ENCODE measurements at places on chromosomes 11 and 22.

GRCh38 chr22:36308880-36309279 is 55.9 kb downstream of the APOL1 start:
- DNase-seq, result no peak

DNA sequence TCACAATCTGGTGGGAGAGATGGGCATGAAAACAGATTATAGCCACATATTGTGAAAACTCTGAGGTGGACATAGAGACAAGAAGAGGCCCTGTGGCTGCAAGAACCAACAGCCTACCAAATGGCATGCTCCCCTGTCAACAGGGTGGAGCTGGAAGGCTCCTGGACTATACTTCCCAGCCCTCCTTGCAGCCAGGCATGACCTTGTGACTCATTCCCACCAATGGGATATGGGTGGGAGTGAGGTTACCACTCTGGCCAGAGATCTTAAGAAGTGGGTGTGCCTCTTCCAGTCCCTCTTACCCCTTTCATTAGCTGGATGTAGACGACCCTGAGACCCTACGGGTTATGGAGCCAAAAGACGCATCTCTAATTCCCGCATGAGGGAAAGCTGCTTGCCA is 126.4 kb upstream of the ZBED5 start:
- DNase-seq, result no peak

- no peak for DNase-seq
Measured at GRCh38 chr11:584287-584686, 8.0 kb downstream of the PHRF1 start.

DNA sequence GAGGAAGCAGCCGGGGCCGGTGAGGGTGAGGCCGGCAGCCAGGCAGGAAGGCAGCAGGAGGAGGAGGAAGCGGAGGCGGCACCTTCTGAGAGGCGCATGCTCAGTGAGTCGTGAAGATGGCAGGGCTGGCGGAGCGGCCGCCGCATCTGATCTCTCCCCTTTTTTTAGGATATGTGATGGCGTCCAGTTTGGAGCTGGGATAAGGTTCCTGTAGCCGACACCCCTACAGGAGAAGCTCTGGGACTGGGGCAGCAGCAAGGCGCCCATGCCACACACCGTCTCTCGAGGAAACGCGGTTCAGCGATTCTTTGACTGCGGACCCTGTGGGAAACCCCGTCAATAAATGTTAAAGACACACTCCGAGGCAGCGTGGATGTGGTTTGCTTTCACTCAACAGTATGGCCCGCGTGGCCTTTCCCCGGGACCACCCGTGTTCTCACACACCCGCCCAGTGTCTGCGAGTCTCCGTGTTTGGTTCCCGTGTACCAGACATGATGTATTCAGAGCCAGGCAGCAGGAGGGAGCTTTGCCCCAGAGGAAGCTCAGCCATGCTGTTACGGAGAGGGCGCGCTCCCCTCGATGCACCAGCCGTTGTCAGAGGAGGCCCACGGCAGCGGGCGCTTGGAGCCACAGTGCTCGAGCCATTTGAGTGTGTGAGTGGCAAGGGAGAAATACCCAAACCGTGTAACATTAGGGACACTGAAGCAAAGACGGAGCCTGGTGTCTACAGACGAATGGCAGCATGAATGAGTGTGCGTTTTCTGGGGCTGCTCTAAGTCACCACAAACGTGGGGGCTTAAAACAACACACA is 27.7 kb upstream of the PARVB start:
- no peak for DNase-seq

All from trophoblast cell (in vitro differentiated cells and primary cell).